ENCODE measurements at places on chromosomes 1 and 21. TPM values are rescaled to one million over a fixed set of nuclear protein-coding genes. Genes with fewer than 3 reads are reported as not detected.

- no peak for DNase-seq
Measured at GRCh38 chr1:180299479-180300221, 69.6 kb downstream of the LHX4 start.

- no peak for DNase-seq
Measured at GRCh38 chr21:44773291-44773932, 28.2 kb downstream of the UBE2G2 start.

DNA sequence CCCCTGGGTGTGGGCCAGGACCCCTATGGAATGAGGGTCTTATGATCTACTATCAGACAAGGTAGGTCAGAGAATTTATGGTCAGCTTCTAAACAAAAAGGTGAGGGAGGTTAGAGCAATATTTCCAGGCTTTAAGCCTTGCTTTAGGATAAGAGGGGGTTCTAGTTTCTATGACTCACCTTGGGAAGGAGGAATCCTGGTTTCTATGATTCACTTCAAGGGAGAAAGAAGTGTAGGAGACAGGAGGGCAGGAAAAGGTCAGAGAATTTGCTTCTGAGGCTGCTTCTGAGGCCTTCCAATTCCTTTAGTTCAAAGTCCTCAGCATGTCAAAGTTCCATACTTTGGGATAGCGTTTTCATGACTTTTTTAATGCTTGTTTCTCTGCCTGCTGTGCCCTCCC is 35.2 kb downstream of the RGL1 start:
- no peak for DNase-seq

GRCh38 chr1:99970713-99971255 is 988 bp downstream of the SLC35A3 start:
- DNase-seq, result no peak

DNAJB4 gene
- total RNA-seq, result 12.0 TPM

PROX1 gene
- total RNA-seq, result not detected

All from activated CD8-positive, alpha-beta T cell treated with anti-CD3 and anti-CD28 coated beads for 36 hours (primary cell).